Lung (tissue), 17 donors: ENCODE measurements at places on chromosomes 3 and 15. TPM values are rescaled to one million over a fixed set of nuclear protein-coding genes. Genes with fewer than 3 reads are reported as not detected.

GRCh38 chr3:159439346-159439745 lies 549.3 kb upstream of the IL12A start:
- H3K27ac ChIP-seq = no peak overlapping the region
- H3K4me1 ChIP-seq = no peaks in the 10 kb centered on the region
- no peaks in the 10 kb centered on the region for H3K27me3 ChIP-seq

DNA sequence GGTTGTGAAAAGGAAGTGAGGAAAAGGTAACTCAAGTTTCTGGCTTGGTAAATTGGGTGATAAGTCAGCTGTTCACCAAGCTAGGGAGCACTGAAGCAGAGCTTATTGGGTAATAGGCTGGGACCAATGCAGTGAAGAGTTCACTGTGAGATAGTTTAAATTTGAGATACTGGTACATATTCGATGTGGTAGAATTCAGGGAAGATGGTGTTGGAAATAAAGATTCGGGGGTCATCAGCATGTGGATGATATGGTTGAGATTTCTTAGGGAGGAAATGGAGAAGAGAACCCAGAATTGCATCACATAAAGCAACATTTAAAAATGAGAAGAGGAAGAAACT lies 16.9 kb downstream of the MME start:
- no peaks in the 10 kb centered on the region for H3K36me3 ChIP-seq
- no peaks in the 10 kb centered on the region for H3K27me3 ChIP-seq
- DNase-seq = no peak
- no peak overlapping the region for H3K27ac ChIP-seq
- no peak overlapping the region for H3K4me3 ChIP-seq

- H3K36me3 ChIP-seq = no peaks in the 10 kb centered on the region
- H3K27me3 ChIP-seq = no peaks in the 10 kb centered on the region
- H3K4me3 ChIP-seq = no peak overlapping the region
- DNase-seq = no peak
- peaks cover 3% of the 10 kb centered on the region for H3K4me1 ChIP-seq
Measured at GRCh38 chr3:110343945-110344344, 727.7 kb upstream of the NECTIN3 start.

- no peaks in the 10 kb centered on the region for H3K36me3 ChIP-seq
- H3K4me1 ChIP-seq = peaks cover 22% of the 10 kb centered on the region
- no peaks in the 10 kb centered on the region for H3K27me3 ChIP-seq
- peak; percentile 74 for DNase-seq
- no peak overlapping the region for H3K27ac ChIP-seq
Measured at GRCh38 chr3:108222853-108223565, 785 bp upstream of the IFT57 start.

- no peak overlapping the region for H3K4me3 ChIP-seq
- DNase-seq = no peak
- H3K27me3 ChIP-seq = no peaks in the 10 kb centered on the region
- no peak overlapping the region for H3K27ac ChIP-seq
Measured at GRCh38 chr3:182139627-182140357, 428.1 kb downstream of the SOX2 start.

DNA sequence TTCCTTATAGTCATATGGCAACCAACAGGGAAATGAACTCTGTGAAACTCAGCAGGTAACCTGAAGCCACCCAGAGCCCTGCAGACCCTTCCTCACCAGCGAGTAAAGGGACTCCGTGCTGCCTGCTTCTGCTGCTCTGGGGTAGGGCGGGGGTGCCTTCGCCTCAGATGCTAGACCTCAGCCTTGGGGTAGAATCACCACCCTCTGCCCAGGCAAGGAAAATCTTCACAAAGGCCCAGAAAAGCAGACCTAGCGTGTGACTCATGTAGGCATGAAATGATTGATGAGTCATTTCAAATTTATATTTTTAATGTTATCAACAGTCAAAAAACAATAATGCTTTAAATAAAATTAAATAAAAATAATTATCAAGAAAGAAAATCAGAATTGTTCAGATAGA lies 6.6 kb downstream of the STIMATE start:
- no peaks in the 10 kb centered on the region for H3K27me3 ChIP-seq
- no peak for DNase-seq
- no peaks in the 10 kb centered on the region for H3K4me1 ChIP-seq
- H3K36me3 ChIP-seq = peaks cover 2% of the 10 kb centered on the region
- peak overlapping the region; percentile 55 for H3K27ac ChIP-seq

DNA sequence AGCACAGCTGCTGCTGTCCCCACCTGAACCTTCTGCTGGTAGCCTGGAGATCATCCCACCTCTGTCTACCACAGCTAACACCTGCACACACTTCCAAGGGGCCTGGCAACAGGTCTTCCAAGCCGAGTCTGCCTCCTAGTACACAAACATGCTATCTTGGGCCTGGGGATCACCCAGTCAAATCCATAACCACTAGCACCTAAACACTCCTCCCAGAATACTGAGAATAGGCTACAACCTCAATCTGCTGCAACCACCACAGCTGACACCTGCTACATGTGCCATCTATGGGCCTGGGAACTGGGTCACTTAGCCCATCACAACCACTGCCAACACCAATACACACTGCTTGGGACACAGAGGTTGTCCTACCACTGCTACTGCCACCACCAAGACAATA lies 362.8 kb upstream of the ARPP21 start:
- no peaks in the 10 kb centered on the region for H3K4me1 ChIP-seq
- no peak overlapping the region for H3K4me3 ChIP-seq
- no peak for DNase-seq
- H3K27me3 ChIP-seq = no peaks in the 10 kb centered on the region
- H3K36me3 ChIP-seq = no peaks in the 10 kb centered on the region
- H3K27ac ChIP-seq = no peak overlapping the region

DNA sequence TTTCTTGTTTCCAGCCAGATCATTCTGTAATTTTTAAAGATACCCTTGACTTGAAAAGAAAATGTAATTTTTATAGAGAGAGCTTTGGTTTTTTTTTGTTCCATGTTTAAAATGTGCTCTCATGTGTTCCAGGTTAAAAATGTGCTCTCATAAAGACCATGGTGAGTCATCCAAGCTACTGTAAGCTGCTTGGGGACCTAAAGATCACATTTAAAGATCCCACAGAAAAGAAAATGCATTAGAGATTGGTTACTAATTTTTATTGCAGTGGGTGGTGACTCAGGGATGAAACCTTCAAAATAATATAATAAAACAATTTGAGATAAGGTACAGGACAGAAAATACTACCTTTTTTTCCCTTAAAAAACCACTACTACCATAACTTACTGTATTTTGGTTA lies 11.0 kb downstream of the TCF12 start:
- no peak overlapping the region for H3K4me3 ChIP-seq
- no peak overlapping the region for H3K27ac ChIP-seq
- H3K4me1 ChIP-seq = peaks cover 21% of the 10 kb centered on the region
- DNase-seq = no peak

The AMIGO3 gene
- 0.25 TPM for total RNA-seq
